Lung (tissue), 17 donors: ENCODE measurements at places on chromosomes 12 and 14.

GRCh38 chr12:83666690-83667089, 980.0 kb downstream of the TMTC2 start:
- DNase-seq: no peak

- peak; percentile 85 for DNase-seq
These were observed 169.9 kb downstream of the DPF3 start for GRCh38 chr14:72723858-72724530.

- peak; percentile 47 for DNase-seq
These were observed 28.3 kb downstream of the MDM1 start for GRCh38 chr12:68303850-68304249.

- no peak for DNase-seq
These were observed 1.8 kb downstream of the PXMP2 start for GRCh38 chr12:132689227-132689626.

GRCh38 chr12:120761519-120761934, 35.9 kb downstream of the ACADS start:
- DNase-seq: peak; percentile 66

DNA sequence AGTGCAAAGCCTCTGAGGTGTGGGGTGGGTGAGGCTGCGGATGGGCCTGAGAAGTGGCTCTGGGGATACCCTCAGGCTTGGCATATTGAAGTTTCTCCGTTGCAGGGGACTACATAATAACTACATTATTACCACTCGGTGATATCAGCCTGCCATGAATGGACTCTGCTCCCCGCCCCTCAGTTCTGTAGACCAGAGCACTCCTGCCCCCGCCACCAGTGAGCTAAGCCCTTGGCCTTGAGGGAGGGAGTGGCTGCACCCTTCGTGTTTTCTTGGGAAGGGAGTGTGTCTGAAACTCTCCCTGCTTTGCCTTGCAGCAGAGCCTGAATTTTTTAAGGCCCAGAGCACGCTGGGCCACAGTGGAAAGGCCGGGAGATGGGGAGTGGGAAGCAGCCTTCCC, 1.7 kb downstream of the ORAI1 start:
- DNase-seq: no peak

- DNase-seq: peak; percentile 99
These were observed 9.9 kb downstream of the IFT43 start for GRCh38 chr14:75995372-75996041.

DNA sequence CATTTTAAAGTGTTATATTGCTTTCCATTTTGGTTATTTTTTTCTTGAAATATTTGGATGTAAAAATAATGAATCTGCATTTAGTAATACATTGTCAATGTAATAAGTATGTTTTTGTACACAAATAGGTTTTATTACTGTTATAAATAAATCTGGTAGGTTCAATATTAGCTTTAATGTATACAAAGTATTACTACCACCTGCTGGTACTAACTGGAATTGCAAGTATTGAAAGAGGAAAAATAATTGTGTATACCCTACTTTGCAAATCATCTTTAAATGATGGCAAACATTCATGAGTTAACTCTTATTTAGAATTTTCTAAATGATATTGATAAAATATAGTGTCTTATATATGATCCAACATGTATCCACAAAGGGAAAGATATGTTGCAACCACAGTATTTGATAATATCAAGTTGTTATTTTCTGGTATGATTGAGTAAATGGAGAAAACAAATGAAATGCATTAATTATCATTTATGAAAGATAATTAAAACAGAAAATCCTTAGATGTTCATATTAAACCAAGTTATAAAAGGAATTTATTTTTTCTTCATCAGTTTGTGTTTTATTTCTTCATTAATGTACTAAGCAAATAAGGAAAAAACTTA, 3.2 kb downstream of the OR4K2 start:
- DNase-seq: no peak

GRCh38 chr14:57171903-57172302, 96.8 kb downstream of the EXOC5 start:
- no peak for DNase-seq

DNA sequence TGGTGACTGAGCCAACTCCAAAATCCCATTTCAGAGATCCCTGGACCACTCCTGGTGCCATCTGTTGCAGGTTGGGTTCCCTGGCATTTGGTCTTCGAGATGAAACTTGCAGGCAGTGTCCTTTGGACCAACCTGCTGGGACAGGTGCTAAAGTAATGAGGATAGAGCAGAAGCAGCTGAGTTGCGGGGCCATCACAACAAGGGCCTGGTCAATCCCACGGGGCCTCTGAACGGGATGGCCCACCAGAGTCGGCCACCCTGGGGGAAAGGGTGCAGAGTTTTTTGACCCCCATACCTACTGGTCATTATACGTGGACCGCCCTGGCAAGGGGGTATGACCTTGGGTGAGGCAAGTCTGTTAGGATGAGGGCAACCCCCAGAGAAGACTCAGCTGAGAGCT, 39.3 kb downstream of the DLK1 start:
- no peak for DNase-seq

- DNase-seq: no peak
These were observed 86.9 kb downstream of the ATP23 start for GRCh38 chr12:58028294-58028693.

- no peak for DNase-seq
These were observed 59.5 kb downstream of the SLC4A8 start for GRCh38 chr12:51484119-51484518.

DNA sequence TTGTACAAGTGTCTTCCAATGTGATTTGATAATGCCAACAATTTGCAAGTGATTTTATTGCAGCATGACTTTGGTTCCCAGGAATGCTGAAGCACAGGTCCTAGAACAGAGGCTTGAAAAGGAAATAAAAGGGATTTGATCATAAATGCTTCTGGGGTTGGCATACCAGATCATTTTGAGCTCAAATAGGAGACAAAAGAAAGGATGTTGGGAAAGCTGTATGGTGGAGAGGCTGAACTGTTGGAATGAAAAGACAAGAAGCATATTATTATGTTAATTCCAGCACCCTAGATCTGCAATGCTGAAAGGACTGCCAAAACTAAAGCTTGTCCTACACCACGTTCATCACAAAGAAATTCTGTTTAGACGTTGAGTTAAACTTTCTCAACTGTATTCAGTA, 143.1 kb downstream of the BICD1 start:
- no peak for DNase-seq

DNA sequence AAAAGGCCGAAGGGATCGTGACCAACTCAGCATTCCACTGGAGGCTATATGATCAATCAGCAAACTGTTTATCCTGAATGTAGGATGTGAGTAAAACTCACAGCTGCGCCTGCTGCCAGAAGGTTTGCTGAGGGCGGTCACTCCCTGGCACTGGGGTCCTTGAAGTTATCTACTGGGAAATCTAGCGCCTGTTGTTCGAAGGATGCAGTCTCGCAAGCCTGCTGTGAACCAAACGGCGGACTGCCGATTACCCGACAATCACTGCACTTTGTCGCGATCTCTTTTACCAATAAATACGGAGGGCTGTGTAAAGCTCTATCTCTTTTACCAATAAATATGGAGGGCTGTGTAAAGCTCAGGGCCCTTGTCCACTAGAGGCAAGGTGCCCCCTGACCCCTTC, 12.9 kb downstream of the DDX51 start:
- DNase-seq: no peak

GRCh38 chr14:72644038-72644437, 249.9 kb downstream of the DPF3 start:
- DNase-seq: no peak
